A549 treated with Mapracorat at 1 μM for 4 hours (cell line): ENCODE measurements at places on chromosomes 11 and 22. TPM values are rescaled to one million over a fixed set of nuclear protein-coding genes. Genes with fewer than 3 reads are reported as not detected.

Gene BTG4
- total RNA-seq: 0.21 to 0.26 TPM in 2 of 5 replicates, not detected in the others

Gene LRRC55
- total RNA-seq: not detected in 5 replicates

Gene GRIK4
- not detected in 5 replicates for total RNA-seq

Gene LARGE1
- total RNA-seq: 3.5 to 4.6 TPM (median 4.0 TPM) in 5 replicates

Gene CCDC157
- total RNA-seq: 2.4 to 3.4 TPM (median 3.2 TPM) in 5 replicates

Gene BCO2
- total RNA-seq: 0.25 to 1.5 TPM (median 1.1 TPM) in 5 replicates

Gene TEF
- total RNA-seq: 0.80 to 1.3 TPM (median 1.1 TPM) in 5 replicates

Gene THOC5
- 27.3 to 34.6 TPM (median 32.0 TPM) in 5 replicates for total RNA-seq

Gene MMP7
- 21.9 to 32.0 TPM (median 23.4 TPM) in 5 replicates for total RNA-seq

Gene C22orf15
- total RNA-seq: not detected in 5 replicates

Gene TENM4
- 0.02 to 0.45 TPM (median 0.17 TPM) in 5 replicates for total RNA-seq

Gene PLEKHA7
- total RNA-seq: 44.0 to 52.1 TPM (median 49.4 TPM) in 5 replicates

Gene PI4KA
- total RNA-seq: 19.7 to 22.7 TPM (median 20.3 TPM) in 5 replicates
